ENCODE measurements at places on chromosomes 3 and 15. TPM values are rescaled to one million over a fixed set of nuclear protein-coding genes. Genes with fewer than 3 reads are reported as not detected.

Gene HIGD2B
- total RNA-seq, result not detected

- DNase-seq, result no peak
These were observed 46.0 kb downstream of the UBE3A start for GRCh38 chr15:25392806-25393205.

Gene ANKUB1
- not detected for total RNA-seq

Gene RBM6
- 80.1 TPM for total RNA-seq

- DNase-seq, result no peak
These were observed 383.4 kb upstream of the GBE1 start for GRCh38 chr3:82144811-82145210.

DNA sequence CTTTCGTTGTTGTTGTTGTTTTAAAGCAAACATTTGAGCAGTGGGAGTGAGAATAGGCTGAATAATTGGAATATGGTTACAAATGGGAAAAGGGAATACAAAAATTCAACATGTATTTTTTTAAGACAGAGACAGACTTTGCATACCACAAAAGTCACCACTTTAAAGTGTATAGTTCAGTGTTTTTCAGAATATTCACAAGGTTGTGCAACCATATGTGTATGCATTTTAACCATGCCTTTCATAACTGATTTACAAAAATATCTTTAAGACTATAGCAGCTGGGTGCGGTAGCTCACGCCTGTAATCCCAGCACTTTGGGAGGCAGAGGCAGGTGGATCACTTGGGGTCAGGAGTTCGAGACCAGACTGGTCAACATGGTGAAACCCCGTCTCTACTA lies 41.3 kb downstream of the EHHADH start:
- DNase-seq, result no peak

DNA sequence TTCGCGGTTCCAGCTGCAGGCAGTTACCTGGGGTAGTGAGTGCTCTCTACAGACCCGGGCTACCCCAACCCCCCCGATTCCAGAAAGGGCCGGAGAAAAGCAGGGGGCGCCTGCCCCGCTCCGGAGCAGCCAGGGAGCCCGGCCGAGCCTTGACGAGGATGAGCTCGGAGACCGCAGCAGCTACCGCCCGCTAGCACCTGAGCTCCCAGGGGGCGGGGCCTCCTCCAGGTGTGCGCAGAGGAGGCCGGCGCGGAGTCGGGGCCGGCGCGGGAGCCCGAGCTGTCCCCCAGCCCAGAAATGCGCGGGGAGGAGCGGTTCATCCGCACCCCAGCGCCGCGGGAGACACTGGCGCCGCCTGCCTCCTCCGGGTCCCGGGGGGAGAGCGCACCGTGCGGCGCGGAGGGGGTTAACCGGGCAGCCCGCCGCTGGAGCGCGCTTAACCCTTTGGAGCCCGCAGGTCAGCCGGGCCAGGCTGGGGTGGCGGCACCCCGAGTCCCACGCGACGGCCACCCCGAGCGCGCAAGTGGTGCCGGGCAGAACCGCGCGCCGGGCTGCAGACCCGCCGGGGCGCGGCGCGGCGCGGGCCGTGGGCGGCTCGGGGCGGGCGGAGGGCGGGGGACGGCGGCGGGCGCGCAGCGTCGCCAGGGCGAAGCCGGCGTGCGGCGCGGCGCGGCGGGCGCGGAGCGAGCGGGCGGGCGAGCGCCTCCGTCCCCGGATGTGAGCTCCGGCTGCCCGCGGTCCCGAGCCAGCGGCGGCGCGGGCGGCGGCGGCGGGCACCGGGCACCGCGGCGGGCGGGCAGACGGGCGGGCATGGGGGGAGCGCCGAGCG lies at the start of gene CACNA1D:
CACNA1D (plus strand) TSS at position 649 of the 829 bp plus-strand sequence. CDS start 556 bp downstream, outside the sequence.
- DNase-seq, result peak; percentile 50

DNA sequence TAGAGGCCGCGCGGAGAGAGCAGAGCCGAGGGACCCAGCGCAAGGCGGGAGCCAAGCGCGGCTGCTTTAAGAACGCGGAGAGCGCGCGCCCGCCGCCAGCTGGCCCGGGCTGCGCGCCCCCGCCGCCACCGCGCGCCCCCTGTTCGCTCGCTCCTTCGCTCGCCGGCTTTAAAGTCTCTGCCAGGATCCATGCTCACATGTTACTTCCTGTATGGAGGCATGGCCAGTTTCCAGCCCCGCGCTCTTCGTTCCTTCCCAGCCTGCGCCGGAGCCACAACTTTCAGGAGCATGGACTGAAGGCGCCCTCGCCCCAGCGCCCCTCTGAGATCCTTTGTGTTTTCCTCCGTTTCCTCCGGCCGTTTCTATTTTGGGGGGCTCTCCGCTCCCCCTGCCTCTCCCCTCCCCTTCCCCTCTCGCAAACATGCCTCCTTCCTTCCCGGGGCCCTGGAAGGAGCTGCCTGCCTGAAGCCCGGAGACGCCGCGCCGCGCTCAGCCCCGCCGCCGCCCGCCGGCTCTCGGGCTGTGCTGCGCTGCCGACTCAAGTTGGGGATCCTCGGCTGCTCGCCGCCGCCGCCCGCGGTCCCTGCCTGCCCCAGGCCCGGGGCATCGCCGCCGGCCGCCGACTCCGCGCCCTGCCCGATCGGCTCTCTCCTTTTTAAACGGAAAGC lies at the start of gene PTPRG:
PTPRG (plus strand) TSS at position 198 of the 668 bp plus-strand sequence. CDS start 717 bp downstream, outside the sequence.
- DNase-seq, result peak; percentile 83

- DNase-seq, result no peak
These were observed 13.0 kb downstream of the FBLN2 start for GRCh38 chr3:13561967-13562366.

DNA sequence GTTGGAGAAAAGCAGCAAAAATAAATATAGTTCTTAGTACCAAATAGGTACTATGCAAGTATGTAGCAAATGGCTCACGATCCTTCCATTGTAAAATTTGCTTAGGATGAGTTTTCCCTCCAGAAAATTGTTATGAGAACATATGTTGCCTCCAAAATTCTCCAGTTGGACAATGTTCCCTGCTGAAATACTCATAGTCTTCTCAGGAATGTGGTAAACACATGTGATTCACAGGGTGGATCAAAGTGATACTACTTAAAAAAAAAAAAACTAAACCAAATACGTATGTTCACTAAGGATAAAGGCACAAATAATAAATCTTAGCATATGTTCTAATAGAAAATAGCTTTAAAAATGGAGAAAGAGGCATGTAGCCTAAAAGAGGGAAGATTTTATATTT lies 84.3 kb upstream of the ZNF385D start:
- no peak for DNase-seq

- DNase-seq, result no peak
These were observed 71.0 kb downstream of the B3GNT5 start for GRCh38 chr3:183324083-183324482.

GRCh38 chr15:41494922-41495735 lies 1.5 kb downstream of the ITPKA start:
- DNase-seq, result no peak

DNA sequence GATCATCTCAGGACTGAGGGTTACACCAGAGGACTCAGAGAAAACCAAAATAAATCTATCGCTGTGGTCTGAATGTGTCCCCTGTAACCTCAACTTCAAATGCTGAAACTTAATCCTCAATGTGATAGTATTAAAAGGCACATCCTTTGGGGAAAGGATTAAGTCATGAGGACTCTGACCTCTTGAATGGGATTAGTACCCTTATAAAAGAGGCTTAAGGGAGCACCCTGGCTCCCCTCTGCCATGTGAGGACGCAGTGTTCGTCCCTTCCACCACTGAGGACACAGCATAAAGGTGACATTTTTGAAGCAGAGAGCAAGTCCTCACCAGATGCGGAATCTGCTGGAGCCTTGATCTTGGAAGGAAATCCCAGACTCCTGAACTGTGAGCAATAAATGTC lies 39.5 kb downstream of the SRPRB start:
- DNase-seq, result no peak

DNA sequence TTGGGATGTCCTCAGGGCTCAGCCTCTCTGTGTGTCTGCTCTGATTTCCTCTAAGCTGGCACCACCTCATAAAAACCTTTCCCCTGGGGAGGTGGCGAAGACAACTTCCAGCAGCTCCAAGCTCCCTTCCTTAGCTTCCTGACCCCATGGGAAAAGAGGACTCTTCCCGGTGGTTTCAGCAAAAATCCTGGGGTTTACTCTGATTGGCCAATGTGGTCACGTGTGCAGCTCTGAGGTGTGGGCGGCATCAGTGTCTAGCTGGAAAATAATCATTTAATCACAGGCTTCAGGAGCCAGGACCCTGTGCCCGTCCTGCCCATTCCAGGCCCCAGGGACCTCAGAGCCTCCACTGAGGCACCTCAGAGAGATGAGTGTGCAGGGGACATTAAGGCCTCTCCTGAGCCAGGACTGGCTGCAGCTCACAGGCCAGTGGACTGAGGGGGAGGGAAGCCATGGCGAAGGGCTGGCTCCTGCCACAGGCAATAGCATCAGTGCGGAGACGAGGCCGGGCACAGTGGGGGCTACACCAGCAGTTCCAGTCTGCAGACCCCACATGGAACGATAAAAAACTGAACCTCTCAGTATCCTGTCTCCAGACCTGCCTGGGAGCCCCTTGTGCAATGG lies 104.1 kb downstream of the TPRA1 start:
- DNase-seq, result no peak

Gene PRR23B
- total RNA-seq, result not detected

Gene P3H2
- 40.5 TPM for total RNA-seq

Gene TMOD2
- total RNA-seq, result 4.9 TPM

Gene CYP11A1
- total RNA-seq, result 1.9 TPM

Gene ERICH6
- not detected for total RNA-seq

- no peak for DNase-seq
These were observed 18.4 kb downstream of the SPATA12 start for GRCh38 chr3:57078635-57079473.

- no peak for DNase-seq
These were observed 810.9 kb downstream of the NSUN3 start for GRCh38 chr3:94873751-94874150.

DNA sequence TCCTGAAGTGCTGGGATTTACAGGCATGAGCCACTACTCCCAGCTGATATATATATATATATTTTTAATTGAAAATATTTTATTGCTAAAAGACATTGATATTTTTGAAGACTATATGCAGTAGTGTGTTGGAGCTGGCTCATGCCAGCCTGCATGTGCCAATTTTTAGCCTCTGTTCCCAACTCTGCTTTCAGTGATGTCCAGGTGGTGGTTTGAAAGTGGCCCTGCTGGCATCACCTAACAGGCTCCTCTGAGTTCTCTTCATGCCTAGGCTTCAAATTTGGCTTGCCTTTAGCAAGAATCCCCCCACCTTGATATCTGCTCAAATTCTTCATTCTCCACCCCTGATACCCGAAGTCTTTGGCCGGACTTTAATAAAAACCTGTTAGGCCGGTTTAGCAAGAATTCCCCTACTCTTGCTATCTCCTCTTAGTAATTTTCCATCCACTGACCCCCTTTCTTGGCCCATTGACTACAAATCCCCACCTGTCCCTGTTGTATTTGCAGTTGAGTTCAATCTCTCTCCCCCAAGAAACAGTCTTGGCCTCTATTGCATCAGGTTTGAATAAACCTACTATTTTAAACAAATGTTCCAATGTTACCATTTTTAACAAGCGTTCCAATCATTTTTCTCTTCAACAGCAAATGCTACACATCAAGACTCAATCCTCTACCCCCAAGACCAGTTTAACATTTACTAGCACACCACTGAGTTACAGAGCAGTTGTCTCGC lies 23.9 kb upstream of the CTSH start:
- no peak for DNase-seq

DNA sequence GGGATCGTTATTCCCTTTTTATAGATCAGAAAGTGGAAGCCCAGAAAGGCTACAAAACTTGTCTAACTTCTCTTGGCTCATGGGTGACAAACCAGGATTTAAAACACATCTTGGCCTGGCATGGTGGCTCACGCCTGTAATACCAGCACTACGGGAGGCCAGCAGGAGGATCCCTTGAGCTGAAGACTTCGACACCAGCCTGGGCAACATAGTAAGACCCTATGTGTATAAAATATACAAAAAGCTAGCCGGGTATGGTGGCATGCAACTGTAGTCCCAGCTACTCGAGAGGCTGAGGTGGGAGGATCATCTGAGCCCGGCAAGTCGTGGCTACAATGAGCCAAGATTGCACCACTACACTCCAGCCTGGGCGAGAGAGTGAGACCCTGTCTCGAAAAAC lies 479.1 kb downstream of the MAGI1 start:
- no peak for DNase-seq

Gene HYAL1
- 1.7 TPM for total RNA-seq

GRCh38 chr3:21449738-21450137 lies 301.3 kb downstream of the ZNF385D start:
- DNase-seq, result no peak

DNA sequence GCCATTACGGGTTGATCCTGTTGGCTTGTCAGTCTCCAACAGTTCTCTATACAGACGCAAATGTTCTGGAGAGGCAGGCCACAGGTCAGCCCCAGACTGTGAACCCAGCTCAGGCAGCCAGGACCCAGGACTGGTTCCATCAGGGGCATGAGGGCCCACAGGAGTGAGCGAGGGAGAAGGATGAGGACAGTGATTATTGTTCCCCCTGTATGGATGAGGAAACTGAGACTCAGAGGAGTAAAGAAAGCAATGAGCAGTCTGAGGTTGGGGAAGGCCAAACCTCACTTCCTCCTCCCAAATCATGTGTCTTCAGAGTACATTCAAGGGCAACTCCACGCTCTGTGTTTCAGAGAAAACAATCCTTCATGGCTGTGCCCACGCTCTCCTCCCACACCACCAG lies 121.9 kb downstream of the RPLP1 start:
- no peak for DNase-seq

DNA sequence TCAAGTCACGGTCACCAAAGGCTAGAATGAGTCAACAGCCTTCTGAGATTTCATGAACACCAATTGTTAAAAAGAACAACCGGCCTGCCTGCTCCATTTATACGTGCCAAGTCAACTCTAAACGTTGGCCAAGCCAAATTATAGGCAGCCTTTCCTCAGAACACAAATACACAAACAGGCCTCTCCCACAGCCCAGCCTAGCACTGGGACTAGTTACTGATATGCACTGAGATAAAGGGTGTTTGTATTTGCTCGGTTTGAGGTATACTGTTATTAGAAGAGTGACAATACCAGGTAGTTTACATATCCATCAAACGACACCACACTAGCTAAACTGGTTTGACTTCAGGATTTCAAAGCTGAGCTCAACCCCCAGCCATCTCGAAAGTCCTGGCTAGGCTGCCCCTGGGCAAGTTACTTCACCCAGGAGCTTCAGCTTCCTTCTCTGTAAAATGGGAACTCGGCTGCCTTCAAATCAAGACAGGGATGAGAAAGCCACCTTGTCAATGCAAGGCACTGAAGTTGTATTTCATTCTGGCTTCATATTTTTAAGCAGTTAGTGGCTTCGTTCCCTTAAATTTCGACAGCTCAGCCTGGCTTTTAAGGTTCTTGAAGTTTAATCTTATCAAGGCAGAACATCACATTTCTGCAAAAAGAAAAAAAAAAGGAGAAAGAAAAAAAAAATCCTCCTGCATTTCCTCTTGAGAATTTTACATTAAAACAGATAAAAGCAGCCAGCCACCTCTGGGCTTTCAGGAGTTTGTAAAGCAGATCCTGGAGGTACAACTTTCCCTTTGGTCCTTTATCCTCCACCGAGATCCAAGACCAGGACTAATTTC lies 4.0 kb downstream of the TLE3 start:
- no peak for DNase-seq
